Posterior vena cava (tissue), 2 donors: ENCODE measurements at places on chromosomes 2 and 18. TPM values are rescaled to one million over a fixed set of nuclear protein-coding genes. Genes with fewer than 3 reads are reported as not detected.

The IL1RL2 gene
- 0.46 TPM for total RNA-seq

The EMILIN2 gene
- 21.0 TPM for total RNA-seq

The CHRNA1 gene
- not detected for total RNA-seq

The TRPM8 gene
- not detected for total RNA-seq

The ALPG gene
- total RNA-seq: not detected

The DARS1 gene
- 52.7 TPM for total RNA-seq

The MEMO1 gene
- total RNA-seq: 33.5 TPM

The CLIP4 gene
- 31.9 TPM for total RNA-seq

The ZNF385B gene
- 2.0 TPM for total RNA-seq

DNA sequence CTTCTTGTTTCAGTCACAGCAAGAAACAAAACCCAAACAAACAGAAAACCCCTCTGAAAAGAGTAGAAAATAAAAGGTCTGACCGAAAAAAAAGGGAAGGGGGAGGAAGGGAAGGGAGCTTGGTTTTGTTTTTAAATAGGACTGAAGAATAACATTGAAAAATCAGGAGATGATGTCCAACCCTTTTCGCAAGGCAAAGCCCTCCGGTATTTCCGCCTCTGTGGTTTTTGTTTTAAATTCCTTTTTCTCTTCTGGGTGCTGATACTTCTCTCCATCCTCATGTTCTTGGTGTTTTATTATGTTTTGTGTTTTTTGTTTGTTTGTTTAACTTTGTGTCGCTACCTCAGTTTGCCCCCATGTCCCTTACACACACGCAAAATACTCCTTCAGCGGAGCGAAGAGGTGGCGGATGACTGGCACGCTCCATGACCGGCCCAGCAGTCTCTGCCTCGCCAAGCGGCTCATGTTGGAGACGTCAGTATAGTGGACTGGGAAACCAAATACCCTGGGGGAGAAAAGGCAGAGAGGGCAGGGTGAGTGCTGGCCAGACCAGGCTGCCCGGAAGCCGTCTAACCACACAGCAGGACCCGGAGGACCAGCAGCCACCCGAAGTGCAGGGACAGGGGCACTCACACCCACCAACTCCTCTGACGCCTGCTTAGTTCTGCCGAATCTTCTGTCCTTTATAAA lies 65.7 kb upstream of the POMC start:
- DNase-seq: no peak
